ENCODE measurements at places on chromosomes 16 and 17.

- DNase-seq = no peak
Measured at GRCh38 chr16:57619606-57620334, 8.7 kb upstream of the ADGRG1 start.

GRCh38 chr17:413706-414380 is 61.2 kb upstream of the RPH3AL start:
- DNase-seq = no peak

DNA sequence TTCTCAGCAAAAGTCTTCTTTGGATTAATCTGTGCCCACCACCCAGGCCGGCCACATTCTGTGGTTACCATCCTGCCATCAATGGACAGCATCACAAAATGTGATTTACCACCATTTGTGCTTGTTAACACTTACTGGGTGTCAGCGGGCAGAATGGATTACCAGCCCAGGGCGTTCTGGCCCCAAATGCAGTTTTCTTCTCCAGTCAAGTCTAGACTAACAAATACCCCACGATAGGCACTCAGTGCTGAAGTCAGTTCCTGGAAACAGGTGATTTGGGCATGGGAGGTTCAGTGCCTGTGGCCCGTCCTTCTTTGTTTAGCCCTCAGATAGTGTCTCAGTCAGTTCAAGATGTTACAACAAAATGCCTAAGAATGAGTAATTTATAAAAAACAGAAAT is 38.8 kb upstream of the PHOSPHO1 start:
- DNase-seq = no peak

GRCh38 chr16:25693631-25694030 is 1.9 kb downstream of the HS3ST4 start:
- no peak for DNase-seq

- DNase-seq = no peak
Measured at GRCh38 chr16:19114359-19115147, 789 bp downstream of the ITPRIPL2 start.

GRCh38 chr17:28040406-28040805 is 2.1 kb upstream of the NLK start:
- DNase-seq = no peak

DNA sequence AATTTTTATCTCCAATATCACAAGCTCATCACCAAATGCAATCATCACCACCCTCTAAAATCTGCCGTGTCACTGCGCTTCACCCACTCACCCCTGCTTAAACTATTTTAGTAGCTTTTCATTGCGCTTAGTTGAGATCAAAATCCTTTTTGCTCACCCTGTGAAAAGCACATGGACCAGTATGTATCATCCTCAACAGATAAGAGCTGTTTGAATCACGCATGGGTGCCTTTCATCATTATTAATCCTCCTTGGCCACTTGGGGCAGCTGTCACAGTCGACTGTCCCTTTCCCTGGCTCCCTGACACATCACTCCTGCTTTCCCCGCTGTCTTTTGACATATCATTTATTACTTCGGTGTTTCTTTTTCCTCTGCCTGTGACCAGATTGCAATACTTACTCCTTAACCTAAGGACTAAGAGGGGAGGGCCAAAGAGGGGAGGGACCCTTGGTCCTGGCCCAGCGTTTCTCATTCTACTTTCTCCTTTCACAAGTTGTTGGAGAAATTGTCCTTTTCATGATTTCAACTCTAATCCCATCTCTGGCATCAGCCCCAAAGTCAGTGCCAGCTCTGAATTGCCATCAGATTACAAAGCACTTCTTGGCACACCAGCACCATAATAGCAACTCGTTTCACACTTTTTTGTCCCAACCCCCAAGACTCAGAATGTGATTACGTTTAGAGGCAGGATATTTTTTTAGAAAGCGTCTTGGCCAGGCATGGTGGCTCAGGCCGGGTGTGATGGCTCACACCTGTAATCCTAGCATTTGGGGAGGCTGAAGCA is 8.6 kb upstream of the KDM6B start:
- DNase-seq = peak; percentile 39

- DNase-seq = no peak
Measured at GRCh38 chr17:2964831-2965230, 98.6 kb downstream of the OR1D5 start.

GRCh38 chr17:49597928-49598655 is 22.4 kb downstream of the NXPH3 start:
- DNase-seq = no peak

- no peak for DNase-seq
Measured at GRCh38 chr16:4067262-4068001, 48.8 kb downstream of the ADCY9 start.

GRCh38 chr17:64442541-64442971 is 6.4 kb upstream of the MILR1 start:
- DNase-seq = no peak

GRCh38 chr17:31479062-31479408 is 87.6 kb downstream of the RAB11FIP4 start:
- DNase-seq = no peak

GRCh38 chr17:7587420-7588151 is 2.3 kb downstream of the SOX15 start:
- DNase-seq = no peak

DNA sequence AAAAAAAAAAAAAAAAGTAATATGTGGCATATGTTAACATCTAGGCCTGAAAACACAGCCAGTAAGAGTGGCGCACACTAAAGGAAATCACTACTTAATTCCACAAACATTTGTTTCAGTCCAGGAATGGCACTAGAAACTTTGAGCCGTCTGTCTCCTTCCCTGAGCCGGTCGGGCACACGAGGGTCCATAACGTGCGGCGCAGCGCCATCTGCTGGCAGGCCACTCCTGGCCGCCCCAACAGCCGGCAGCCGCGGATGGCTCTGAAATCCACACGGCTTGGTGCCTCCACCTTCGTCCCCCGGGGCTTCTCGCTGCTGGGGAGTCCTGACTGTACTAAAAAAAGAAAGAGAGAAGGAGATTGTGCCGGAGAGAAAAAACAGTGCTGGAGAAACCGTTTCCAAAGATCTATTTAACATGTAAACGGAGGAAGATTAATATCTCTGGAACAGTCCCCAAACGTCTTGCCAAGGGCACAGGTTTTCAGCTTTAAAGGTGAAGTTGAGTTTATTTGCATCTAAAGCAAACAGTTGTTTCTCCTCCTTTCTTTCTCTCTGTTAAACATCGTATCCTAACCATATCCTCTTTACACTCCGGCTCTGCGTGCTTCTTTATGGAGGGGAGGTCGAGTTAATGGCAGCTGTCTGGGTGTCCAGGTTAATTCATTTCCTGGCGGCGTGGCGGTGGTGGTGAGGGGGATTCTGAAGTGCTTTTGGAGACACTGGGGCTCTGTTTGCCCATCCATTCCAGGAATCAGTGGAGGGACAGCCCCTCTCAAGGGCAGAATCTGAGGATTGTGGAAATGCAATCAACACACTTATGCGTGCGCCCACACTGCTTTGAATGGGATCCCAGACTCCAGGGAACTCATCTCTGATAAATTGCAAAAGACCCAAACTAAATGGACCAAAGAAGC is 611.3 kb upstream of the SALL1 start:
- DNase-seq = peak; percentile 85

- DNase-seq = no peak
Measured at GRCh38 chr16:62676306-62676705, 640.1 kb upstream of the CDH8 start.

DNA sequence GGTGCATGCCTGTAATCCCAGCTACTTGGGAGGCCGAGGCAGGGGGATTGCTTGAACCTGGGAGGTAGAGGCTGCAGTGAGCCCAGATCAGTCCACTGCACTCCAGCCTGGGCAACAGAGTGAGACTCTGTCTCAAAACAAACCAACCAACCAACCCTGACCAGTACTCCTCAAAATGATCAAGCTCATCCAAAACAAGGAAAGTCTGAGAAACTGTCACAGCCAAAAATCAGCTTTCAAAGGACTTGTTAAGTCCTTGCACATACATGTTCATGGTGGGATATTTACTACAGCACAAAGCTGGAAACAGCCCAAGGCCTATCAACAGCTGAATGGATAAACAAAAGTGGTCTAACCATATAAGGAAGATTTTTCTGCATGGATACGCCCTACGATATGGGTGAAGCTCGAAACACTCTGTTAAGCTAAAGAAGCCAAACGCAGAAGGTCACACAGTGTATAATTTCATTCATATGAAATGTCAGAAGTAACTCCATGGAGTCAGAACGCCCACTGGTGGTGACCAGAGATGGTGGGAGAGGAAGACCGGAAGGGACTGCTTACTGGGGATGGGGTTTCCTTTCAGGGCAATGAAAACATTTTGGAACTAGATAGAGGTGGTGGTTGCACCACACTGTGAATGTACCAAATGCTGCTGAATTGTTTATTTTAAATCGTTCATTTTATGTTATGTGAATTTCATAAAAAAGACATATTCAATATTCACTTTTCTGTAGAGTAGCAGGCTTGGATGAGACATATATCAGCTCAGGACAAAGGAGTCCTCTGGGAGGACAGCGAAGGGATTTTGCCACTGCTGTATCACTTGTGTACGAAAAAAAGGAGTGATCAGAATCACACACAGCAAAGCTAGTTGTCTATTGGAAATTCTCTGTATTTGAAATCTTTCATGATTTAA is 17.7 kb downstream of the CCL17 start:
- no peak for DNase-seq

- no peak for DNase-seq
Measured at GRCh38 chr16:57284952-57285363, 486 bp upstream of the PLLP start.

GRCh38 chr16:31467151-31467773 is 4.7 kb upstream of the TGFB1I1 start:
- no peak for DNase-seq

- peak; percentile 50 for DNase-seq
Measured at GRCh38 chr17:50533720-50534148, 1.2 kb downstream of the EPN3 start.

DNA sequence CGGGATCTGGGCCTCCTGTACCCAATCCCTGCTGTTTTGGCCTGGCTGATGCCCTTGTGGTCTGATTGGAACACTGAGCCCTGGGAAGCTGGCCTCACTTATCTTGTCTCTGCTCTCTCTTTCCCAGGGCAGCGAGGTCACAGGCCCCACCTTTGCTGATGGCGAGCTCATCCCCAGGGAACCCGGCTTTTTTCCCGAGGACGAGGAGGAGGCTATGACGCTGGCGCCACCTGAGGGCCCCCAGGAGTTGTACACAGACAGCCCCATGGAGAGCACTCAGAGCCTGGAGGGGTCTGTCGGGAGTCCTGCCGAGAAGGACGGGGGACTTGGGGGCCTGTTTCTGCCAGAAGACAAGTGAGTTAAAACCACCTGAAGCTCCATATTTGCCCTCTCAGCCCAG is 126.0 kb downstream of the RAB11FIP4 start:
- DNase-seq = no peak

DNA sequence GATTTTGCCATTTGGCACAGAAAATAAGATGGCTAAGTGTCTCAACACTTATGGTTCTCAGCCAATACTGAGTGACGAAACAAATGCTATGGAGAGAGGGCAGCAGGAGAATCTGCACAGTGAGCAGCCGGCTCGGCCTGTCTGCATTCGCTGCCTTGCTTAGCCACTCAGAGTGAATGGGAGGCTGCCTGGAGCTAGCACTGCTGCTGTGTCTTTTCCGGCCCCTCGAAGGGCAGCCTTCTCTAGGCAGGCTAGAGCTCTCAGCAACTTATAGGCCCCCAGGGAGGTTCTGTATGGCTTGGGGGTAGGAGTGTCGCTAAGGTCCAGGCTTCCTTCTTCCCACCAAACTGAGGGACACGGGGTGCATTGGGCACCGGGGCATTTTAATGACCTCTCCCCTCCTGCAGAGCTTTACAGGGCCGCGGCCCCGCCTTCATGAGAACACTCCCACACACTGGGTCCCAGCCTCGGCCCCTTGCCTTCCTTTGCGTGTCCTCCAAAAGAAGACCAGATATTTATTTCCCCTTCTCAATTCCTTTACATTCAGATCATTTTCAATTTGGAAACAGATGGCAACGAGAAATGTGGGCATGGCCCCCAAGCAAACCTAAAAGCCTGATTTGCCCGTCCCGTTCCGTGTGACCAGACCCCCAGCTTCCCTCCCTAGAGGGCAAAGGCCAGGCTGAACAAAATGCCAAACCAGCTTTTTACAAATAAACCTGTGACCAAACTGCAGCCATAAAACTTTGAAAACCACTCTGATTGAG is 670.9 kb downstream of the TOX3 start:
- DNase-seq = no peak

- DNase-seq = no peak
Measured at GRCh38 chr16:86854626-86855294, 276.4 kb downstream of the FOXL1 start.

GRCh38 chr17:82647593-82648164 is 565 bp downstream of the WDR45B start:
- DNase-seq = no peak

GRCh38 chr16:89801800-89802199 is 14.6 kb downstream of the FANCA start:
- no peak for DNase-seq

DNA sequence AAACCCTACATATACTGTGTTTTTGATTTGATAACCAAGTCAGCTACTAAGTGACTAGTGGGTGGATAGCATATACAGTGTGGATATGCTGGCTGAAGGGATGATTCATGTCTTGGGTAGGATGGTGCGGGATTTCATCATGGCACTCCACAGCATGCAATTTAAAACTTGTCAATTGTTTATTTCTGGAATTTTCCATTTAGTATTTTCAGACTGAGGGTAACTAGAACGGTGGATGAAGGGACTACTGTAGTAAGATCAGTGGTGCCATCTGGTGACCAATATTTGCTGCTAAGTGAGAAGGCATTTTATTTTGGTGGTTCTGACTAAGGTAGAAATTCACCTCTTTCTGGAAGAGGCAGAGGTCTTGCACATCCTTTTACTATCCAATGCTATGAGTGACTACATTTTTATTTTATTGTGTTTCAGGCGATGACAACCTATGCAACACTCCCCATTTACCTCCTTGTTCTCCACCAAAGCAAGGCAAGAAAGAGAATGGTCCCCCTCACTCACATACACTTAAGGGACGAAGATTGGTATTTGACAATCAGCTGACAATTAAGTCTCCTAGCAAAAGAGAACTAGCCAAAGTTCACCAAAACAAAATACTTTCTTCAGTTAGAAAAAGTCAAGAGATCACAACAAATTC is 3.1 kb downstream of the CDC6 start:
- no peak for DNase-seq
